B cell (primary cell): ENCODE measurements at places on chromosomes 2 and 18. TPM values are rescaled to one million over a fixed set of nuclear protein-coding genes. Genes with fewer than 3 reads are reported as not detected.
A peak's percentile ranks its signal among the peaks of the same experiment; 100 is the strongest.

The PAIP2B gene
- 10.1 and 10.2 TPM in 2 replicates for total RNA-seq

DNA sequence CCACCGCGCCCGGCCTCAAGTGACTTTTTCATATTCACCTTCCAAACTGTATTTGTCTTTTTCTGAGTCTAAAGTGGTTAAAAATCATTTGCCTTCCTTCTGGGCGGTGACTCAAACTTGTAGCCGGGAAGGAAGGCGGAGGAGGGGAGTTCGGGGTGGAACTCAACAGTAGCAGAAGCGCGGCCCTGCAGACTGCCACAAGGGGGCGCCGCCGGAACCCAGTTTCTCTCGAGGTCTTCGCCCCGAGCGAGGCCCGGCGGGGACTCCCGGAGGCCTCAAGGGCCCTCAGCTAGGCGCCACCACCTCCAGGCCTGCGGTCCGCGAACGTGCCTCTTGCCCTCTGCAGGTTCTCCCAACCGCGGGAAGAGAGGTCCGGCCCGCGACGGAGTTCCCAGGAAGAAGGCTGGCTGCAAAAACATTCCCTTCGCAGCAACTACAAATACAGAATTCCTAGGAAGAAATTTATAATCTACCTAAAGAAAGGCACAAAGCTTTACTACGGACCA is 16.8 kb upstream of the ITM2C start:
- DNase-seq = peak; percentile 88

DNA sequence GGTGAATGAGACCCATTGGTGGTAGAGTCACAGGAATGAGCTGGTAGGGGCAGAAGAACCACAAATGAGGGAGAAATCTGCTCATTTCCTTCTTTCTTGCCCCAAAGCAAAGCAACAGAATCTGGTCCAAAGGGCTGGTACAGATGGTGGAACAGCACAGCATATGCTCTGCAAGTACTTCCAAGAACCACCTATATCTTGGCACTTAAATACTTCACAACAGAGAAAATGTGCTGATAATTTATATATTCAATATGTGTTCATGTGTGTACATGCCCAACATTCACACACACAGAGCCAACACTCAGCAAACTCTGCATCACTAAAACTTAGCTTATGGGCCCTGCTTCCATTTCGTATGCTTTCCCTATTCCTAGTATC is 884.4 kb upstream of the KLHL29 start:
- no peak for DNase-seq

DNA sequence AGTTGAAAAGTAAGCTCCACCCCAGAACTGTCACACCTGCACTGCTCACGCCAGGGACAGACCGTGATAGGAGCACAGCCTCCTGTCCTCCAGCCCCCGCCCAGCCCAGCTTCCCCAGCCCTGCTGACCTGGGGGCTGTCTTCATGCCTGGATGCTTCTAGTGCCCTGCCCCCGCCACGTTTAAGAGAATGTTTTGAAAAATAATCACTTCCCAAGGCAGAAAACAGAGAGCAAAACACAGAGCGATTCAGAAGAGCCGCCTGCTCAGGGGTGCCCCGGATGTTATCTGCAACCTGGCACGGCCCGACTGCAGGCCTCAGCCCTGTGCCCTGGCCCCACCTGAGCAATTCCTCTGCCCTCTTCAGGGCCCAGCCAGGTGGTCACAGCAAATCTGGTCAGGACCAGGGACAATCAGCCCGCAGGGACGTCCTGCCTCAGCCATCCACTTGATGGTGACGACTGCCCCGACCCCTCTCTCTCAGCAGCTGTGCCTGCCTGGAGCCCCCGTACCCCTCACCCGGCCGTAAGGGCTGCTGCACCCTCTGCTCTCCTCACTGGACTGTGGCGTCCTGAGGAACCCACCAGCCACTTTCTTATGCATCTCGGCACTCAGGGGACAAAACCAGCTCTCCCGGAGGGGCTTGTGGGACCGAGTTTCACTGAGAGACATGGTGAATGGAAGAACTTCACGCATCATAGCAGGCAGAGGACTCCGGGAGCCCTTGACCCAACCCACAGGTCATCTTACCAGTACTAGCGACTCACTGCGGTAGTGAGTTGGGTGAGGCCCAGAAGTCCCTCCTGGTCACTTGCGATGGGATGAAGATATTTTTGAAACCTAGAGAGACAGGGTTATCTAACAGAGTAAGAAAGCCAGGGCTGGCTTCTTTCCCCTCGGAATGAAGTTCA is 30.2 kb downstream of the ADI1 start:
- DNase-seq = no peak

DNA sequence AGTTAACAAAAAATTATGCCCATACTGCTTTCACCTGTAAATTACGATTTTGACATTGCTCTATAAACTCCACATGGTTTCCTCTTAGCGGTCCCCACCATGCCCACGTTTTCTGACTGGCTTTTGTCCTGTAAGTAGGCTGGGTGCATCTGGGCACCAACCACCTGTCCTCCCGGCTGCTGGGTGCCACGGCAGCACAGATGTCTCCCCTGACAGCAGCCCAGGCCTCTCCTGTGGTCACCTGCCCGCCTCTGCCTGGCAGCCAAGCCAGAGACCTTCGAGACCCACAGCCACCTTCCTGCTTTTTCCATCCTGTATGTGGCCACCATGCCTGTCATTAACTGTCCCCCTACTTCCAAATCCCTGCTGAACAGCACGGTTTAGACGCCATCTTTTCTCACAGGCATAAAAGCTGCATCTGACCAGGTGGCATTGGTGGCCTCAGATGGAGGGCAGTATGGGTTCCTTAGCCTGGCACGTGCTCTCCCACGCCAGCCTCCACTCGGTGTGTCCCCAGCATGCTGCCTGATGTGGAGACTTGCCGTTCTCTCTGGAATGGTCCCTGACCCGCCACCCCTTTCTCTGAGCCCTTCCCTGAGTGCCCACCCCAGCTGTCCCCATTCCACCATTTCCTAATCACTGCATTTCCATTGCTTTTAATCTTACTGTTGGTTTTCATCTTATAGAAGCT is 18.9 kb downstream of the SNORC start:
- no peak for DNase-seq

DNA sequence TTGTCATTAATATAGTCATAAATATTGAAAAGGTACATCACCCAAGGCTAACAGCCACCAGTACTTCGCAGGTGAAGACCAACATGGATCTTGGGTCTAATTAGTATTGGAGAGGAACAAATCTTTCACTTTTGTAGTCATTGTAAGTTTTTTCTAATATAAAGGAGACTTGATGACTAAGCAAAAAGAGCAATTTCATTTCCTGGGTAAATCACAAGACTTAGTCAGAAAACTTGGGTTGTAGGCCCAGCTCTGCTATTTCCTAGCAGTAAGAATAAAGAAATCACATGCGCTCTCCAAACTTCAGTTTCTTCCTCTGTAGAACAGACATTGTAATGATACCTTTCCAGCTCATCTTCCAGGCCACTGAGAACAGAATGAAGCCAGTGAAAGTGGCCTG is 40.9 kb downstream of the NRP2 start:
- DNase-seq = no peak

- DNase-seq = no peak
Observed at GRCh38 chr2:173298536-173299097, 56.1 kb upstream of the CDCA7 start.

DNA sequence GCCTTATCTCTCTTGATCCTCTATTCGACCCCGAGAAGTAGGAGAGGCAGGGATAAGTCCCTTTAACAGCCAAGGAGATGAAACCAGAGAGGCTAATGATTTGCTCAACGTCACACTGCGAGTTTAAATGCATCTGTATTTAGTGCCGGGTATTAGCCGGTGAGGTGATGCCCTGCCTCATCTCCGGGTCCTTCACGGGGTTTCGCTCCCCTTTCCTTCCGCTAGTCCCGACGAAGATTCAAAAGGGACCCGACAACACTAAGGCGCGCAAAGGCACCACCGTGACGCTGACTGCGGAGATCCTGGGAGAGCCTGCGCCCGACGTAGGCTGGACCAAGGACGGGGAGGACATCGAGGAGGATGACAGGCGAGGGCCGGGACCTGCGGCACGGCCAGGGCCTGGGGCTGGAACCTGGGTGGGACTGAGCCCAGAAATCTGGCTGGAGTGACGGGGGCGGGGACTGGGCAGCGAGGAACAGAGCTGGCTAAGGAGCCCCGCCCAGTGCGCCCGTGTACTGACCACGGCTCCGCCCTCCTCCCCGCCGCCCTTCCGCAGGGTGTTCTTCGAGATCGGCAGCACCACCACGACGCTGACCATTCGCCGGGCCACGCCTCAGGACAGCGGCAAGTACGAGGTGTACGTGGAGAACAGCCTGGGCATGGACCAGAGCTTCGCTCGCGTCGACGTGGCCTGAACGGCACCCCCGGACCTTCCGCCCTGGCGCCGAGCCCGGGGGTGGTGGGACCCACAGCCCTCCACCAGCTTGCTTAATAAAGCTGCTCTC is 1.0 kb upstream of the GMPPA start:
- peak; percentile 48 for DNase-seq

The C2orf92 gene
- total RNA-seq = 18.9 and 23.1 TPM in 2 replicates

GRCh38 chr2:180001726-180002125 is 5.4 kb downstream of the CWC22 start:
- no peak for DNase-seq
